Right ventricle myocardium superior (tissue), 1 donor: ENCODE measurements at places on chromosomes 5 and 9. TPM values are rescaled to one million over a fixed set of nuclear protein-coding genes. Genes with fewer than 3 reads are reported as not detected.

DNA sequence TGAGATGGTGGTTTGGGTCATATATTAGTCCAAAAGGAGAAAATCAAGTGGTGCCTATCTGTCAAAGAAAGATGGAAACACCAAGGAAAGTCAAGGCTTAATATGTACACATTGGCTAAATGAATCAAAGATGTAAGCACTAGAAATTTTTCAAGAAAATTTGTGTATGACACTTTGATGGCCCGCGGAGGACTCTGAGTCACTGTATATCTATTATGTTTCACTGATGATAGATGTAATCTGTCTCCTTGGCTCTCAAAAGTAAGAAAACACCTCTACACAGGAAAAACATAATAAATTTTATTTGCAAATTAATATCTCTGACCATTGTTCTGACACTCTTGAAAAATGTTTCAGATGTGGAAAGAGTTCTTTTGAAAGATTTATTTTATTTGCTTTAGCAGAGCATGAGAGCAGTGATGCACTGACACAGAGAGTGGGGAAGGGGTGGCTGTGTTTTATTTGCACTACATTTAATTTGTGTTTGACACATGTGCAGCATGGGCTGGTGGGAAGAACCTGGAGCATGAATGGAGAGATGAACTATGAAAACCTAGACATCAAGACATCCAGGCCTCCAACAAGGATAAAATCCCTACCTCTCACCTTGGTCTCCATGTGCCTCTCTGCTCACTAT, 180.8 kb upstream of the GAS1 start:
- DNase-seq: no peak

GRCh38 chr9:69078069-69078468, 42.5 kb downstream of the FXN start:
- DNase-seq: no peak

- no peak for DNase-seq
Measured at GRCh38 chr9:86185872-86186271, 73.6 kb downstream of the C9orf153 start.

DNA sequence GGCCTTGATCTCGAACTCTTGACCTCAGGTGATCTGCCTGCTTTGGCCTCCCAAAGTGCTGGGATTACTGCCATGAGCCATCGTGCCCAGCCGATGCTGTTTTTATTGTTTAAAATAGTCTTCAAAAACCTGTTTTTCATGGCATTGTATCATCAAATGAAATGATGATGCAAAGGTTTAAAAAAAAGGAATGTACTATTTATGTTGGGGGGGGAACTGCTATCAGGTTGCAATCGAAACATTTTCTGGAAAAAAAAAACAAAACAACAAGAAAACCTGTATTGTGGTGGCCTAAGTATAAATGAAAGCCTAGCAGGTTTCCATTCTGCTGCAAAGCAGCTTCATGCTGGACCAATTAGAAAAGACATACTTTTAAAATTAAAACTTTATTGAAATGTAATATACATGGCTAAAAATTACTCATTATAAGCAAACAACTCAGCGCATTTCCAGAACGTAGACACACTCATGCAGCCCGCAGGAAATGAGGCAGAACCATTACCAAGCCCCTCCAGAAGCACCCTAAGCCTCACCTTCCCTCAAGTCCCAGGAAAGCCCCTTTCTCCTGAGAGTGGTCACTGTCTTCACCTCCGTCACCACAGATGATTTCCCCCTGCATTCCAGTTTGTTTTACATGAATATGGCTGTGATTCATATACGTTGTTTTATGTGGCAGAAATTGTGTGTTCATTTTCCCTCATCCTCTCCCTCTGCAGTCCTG, 19.0 kb downstream of the GPR107 start:
- DNase-seq: no peak

DNA sequence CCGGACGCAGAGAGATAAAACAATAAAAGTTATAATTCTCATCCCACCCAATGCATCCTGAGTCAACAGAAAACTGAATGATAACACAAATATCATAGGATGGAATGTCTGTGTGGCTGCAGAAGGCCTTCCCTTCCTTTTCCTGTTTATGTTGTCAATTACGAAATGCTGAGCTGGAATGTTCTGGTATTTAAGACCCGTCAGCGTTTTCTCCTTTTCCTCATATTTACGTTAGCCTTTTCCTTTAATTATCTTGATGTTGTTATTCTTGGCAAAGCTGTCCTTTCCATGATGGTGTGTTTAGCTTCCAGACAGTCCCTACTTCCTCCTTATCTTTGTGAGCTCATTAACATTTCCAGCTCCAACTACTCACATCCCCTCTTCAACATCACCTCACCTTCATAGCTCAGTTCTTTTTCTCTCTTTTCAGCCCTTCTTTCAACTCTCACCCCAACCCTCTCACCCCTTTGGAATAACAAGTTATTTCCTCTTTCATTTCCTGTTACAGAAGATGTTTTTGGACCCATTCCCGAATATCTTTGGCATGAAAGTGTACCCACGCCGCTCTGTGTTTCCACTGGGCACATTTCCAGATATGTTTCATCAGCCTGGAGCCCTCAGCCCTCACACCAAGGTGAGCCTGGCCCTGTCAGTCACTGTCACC, 221.6 kb downstream of the NR2F1-AS1 start:
- no peak for DNase-seq

GRCh38 chr9:29648601-29649000, 2075.3 kb upstream of the C9orf72 start:
- DNase-seq: no peak

GRCh38 chr9:136700959-136701667, 11.3 kb upstream of the DIPK1B start:
- no peak for DNase-seq

- DNase-seq: peak; percentile 60
Measured at GRCh38 chr5:87944553-87945285, 323.9 kb downstream of the TMEM161B start.

DNA sequence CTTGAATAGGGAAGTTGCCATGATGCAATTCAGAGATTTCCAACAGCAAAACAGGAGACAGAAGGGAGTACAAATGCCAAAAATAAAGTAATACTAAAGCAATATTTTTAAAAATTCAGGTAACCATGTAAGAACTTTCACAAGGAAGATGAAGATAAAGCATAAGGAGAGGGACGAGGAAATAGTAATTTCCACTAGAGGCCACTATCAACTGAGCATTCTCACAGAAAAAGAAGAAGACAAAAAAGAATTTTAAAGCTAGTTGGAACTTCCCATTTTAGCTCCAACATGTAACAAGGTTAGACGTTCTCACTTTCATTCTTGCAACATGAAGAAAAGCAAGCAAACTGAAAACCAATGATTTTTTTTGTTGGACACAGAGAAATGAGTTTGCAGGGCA, 779.9 kb upstream of the CDH6 start:
- DNase-seq: no peak

- no peak for DNase-seq
Measured at GRCh38 chr5:141617128-141617527, 1.7 kb downstream of the DIAPH1 start.

DNA sequence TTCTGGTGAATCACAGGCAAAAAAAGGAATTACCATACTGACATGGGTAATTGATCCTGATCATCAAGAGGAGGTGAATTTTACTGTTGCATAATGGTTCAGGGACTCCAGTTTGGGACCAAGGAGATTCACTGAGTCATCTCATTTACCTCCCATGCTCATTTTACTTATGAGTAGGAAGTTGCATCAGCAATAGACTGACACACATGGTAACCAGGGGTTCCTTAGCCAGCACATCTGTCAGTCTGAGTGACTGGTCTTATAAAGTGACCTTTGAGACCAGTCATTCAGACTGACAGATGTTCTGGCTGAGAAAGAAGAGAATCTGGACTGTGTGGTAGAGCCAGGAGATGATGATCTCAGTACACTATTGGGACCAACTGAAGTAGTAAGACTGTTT, 384.6 kb upstream of the CD180 start:
- DNase-seq: no peak

DNA sequence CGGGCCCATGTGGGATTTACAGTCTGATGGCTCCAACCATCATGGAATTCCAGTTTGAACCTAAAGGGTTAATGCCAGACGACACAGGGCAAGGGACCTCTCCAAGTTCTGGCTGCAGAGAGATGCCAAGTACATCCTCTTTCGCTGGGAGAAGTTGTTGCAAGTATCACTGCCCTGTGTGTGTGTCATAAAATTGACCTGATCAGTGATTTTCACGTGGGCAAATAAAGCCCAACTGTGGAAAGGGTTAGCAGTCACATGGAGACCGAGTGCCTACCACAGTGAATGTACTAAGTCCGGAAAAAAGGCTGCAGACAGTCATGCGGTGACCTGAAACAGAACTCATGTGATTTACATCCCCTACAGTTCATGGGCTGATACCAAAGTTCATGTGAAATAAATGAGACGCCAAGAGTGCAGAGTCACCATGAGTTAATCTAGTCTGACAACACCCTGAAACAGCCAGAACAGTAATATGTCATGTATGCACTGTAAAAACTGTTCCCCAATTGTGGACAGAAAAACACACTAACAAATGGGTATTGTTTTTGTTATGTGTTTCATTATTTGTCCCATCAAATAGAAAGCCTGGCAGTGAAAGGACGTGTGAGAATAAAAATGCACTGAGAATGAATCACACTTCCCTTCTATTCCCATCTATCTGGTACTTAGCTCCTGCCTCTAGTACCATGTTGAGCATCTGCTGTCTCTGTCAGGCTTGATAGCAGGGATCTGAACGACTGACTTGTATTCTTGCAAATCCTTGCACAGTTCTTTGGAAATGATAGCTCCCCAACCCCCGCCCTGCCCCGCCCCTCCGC, 115.7 kb downstream of the SUSD1 start:
- no peak for DNase-seq

- DNase-seq: no peak
Measured at GRCh38 chr9:123954518-123955280, 24.8 kb upstream of the DENND1A start.

DNA sequence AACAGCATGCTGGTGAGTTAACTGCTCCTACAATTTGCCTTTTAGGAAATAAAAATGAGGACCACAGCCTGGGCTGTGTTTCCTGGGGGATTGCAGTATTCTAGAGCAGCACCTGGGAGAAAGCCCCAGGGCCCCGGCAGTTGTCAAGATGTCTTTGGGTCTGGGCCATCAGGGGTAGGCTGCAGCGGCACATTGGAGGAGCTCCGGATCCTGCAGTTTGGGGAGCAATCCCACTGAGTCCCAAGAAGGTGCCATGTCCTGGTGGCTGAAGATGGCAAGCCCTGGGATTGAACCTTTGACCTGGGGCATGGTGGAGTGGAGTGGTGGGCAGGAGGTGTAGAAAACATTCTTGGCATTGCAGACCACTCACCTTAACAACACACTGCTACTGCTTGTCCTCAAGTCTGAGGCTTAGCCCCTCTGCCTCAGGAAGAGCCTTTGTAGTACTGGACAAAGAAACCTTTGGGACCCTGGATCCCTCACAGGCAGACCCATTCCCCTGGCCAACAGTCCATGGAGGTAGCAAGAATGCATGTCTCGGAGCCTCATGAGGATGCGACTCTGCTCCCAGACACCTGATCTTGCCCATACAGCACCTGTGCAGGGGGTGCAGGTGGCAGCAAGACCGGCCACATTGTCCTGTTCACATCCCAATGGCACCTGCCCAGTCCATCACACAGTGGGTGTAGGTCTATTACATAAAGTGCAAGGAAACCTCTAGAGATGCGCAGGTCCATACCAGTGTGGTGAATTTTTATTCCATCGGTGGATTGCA, 159.1 kb upstream of the IRX2 start:
- no peak for DNase-seq

- DNase-seq: no peak
Measured at GRCh38 chr9:31137176-31138160, 1247.0 kb upstream of the ACO1 start.

GRCh38 chr5:111596705-111597104, 84.4 kb upstream of the STARD4 start:
- peak; percentile 17 for DNase-seq

GRCh38 chr5:36382890-36383289, 81.2 kb upstream of the RANBP3L start:
- DNase-seq: no peak

DNA sequence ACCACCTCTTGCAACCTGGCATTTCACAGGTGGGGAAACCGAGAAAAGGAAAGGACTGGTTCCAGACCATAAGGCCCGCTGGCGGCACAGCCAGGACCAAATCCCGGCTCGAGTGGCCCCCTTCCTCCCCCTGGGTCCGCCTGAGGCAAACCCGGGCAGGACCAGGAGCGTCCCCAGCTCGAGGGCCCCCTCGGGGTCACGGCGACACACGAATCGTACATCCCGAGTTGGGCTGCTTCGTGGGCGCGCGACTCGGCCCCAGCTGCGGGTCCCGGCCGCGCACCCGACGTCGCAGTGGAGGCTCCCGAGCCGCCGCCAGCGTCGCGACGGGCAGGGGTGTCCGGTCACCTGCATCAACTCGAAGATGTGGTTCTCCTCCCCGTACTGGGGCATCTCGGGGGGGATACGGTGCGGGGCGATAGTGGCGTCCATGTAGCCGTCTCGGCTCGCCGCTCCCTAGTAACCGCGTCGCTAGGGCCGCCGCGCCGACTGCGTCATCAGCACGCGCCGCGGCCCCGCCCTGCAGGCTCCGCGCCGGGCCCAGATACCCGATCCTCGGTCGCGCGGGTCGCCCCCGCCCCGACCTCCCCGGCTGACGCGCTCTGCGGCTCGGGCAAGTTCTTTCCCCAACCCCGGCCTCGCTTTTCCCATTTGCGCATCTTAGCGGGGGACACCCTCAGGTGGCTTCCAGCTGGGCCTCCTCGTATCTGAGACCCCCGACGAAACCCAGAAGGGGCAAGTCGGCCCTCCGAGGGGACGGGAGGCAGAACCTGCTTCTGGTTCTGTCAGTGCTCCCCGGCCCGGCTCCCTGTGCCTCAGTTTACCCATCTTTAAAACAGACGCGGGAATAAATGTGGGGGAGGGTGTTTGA, at the start of gene AK8:
AK8 (minus strand) TSS at position 461 of the 871 bp plus-strand sequence; CDS start at position 432, 29 bp downstream.
- DNase-seq: peak; percentile 84

GRCh38 chr9:110746211-110746930, 77.8 kb downstream of the MUSK start:
- DNase-seq: no peak

GRCh38 chr5:717143-717542, 24.0 kb upstream of the TPPP start:
- no peak for DNase-seq

- DNase-seq: no peak
Measured at GRCh38 chr5:93800988-93801811, 59.8 kb upstream of the POU5F2 start.

GRCh38 chr5:88672644-88673252, 210.2 kb downstream of the MEF2C start:
- no peak for DNase-seq

GRCh38 chr9:134630861-134631260, 10.7 kb upstream of the COL5A1 start:
- no peak for DNase-seq

- DNase-seq: peak; percentile 79
Measured at GRCh38 chr5:132225165-132226032, 2.3 kb downstream of the P4HA2 start.

The RFX3 gene
- total RNA-seq: 3.7 TPM

The IRGM gene
- not detected for total RNA-seq

The FOXD4 gene
- total RNA-seq: not detected

The SLCO6A1 gene
- not detected for total RNA-seq

The MXD3 gene
- total RNA-seq: 2.5 TPM

The IL4 gene
- total RNA-seq: not detected

The SLC23A1 gene
- total RNA-seq: not detected

The CACNA1B gene
- total RNA-seq: 0.46 TPM

The PPP3R2 gene
- total RNA-seq: not detected

The ARRDC1 gene
- 15.7 TPM for total RNA-seq

The PCDHA10 gene
- 0.05 TPM for total RNA-seq
